GDM1 (cell line): ENCODE measurements at places on chromosomes 1 and 21.
A peak's percentile ranks its signal among the peaks of the same experiment; 100 is the strongest.

GRCh38 chr1:228066891-228067654 is 15.4 kb upstream of the ARF1 start:
- DNase-seq, result no peak

DNA sequence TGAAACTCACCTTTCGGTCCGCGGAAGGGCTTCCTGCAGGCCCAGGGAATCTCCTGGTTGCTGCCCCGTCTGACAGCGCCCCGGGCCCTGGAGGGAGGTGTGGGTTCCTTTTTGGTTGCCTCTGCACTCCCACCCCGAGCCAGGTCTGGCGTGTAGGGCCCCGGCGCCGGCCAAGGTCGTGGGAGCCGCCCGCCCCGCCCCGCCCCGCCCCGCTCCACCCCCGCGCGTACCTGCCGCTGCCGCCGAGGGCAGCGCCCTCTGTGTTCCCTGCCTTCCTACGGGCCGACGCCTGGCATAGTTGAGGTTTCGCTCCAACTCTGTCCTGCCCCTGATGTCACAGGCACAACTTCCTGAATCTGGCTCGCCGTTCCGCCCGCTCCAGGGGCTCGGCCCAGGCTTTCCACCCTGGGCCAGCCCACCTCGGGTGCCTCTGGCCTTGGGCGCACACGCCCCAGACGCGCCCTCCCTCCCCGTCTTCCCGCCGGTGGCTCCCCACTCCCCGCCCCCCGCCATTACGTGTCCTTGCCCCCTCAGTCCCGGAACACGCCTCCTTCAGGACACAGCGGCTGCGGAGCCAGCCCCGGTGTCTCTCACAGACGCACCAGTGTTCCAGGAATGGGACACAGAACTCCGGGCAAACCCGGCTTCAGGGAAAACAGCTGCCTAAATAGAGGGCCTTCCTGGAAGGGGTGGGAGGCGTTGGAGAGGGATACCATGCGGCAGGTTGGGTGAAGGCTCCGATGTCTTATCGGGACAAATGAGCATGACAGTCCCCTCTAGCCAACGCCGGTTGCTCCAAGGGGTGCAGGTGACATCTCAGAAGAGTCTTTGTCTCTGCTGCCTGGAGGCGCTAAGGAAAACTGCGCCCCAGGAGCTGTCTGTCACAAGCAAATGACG is at the start of gene KIAA0040:
Gene KIAA0040 (minus strand): TSS at position 147 of the 897 bp plus-strand sequence. CDS start 31,763 bp downstream, outside the sequence.
- no peak for DNase-seq

- DNase-seq, result no peak
These were observed 30.9 kb downstream of the RCAN1 start for GRCh38 chr21:34583926-34584563.

DNA sequence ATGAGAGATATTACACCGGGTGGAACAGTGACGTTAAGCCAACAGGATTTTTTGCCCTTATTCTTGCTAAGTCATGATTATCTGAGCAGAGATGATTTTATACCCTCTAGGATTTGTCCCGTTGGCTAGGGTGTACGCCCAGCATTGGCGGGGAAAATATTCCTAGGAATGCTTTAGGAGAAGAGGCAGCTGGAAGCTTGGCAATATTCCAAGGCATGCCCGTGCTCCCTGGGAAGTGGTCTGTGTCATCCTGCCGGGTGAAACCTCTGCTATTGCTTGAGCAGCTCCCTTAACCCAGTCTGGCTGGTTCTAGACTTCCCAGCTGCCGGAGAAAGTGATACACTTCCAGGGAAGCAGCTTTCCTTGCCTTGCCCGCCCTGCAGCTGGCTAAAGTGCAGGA is 16.2 kb downstream of the CHRNB2 start:
- no peak for DNase-seq

GRCh38 chr1:163558162-163558561 is 236.4 kb downstream of the NUF2 start:
- DNase-seq, result no peak

GRCh38 chr1:212858461-212859265 is 588 bp downstream of the FLVCR1 start:
- peak; percentile 8 for DNase-seq

- no peak for DNase-seq
These were observed 21.3 kb upstream of the PKP1 start for GRCh38 chr1:201261771-201262547.
